ENCODE measurements at places on chromosomes 5 and 9.

DNA sequence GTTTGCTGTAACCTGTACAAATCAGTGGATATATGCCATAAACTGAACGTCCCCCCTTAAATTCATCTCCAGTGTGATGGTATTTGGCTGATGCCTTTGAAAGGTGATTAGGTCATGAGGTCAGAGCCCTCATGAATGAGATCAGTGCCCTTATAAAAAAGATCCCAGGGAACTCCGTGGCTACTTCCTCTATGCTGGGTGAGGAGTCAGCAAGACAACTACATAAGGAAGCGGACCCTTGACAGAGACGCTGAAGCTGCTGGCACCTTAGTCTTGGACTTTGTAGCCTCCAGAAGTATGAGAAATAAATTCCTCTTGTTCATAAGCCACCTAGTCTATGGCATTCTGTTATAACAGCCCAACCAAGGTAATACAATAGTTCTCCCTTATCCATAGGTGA, 215.1 kb upstream of the ZNF608 start:
- no peak for DNase-seq

DNA sequence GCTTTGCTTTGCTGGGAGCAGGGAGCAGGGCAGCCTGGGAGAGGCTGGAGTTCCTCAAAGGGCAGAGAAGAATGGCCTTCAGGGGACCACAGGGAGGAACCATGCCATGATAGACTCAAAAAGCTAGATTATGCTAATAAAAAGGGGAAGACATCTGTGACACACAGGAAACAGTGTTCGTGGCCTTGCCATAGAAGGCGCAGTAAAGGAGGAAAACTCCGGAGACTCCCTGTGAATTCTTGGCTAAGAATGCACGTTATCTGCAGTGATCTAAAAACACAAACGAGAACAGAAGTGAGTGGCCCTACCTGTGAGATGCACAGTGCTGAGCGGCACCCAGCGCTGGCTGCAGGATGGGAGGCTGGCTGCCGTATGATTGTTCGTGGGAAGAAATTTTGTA, 15.9 kb upstream of the LTC4S start:
- DNase-seq = no peak

DNA sequence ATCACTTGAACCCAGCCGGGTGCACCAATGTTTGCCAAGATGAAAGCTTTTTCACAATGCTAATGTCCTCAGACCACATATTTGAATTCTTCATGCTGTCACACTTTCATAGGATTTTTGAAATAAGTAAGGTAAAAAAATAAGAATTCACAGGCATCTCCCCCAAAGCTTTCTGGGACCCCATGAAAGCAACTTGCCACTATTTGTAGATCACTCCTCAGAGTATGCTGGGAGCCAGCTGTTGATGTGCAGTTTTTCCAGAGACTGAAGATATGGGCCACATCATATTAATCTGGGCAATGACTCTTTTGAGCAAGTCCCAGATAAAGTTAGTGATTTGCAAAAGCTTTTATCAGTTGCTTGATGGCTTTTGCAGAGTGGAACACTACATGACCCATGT, 507.9 kb downstream of the RASEF start:
- DNase-seq = no peak

GRCh38 chr5:181054871-181055459, 14.9 kb downstream of the BTNL9 start:
- no peak for DNase-seq

DNA sequence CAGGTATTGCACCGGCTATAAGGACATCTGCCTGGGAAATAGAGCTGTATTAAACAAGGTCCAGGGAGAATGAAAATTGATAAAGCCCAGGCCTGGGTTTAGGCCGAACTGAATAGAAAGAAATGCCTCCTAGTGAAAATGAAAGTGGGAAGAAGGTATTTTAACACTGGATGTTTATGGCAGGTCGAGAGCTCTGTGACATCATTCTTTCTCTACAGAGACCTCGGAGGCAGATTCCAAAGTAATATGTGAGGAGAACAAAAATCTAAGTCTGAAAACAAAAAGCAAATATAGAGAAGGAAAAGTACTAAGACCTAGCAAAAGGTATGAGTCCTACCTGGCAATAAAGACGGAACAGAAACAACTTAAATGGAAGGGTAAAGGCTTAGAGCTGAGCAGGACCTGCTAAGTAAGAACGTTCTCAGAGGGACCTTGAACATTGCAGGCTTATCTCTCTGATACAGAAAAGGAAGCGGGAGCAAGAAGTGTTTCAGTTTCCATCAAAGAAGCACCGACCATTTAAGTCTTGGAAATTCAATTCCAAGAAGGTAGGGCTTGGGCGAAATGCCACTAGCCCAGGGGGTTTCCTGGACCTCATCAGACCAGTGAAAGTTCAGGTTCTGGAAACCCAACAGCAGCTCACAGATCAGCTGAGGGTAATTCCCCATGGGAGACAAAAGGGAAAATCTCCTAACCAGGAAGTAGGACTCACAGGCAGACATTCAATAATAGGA, 80.0 kb downstream of the SUSD1 start:
- DNase-seq = no peak

DNA sequence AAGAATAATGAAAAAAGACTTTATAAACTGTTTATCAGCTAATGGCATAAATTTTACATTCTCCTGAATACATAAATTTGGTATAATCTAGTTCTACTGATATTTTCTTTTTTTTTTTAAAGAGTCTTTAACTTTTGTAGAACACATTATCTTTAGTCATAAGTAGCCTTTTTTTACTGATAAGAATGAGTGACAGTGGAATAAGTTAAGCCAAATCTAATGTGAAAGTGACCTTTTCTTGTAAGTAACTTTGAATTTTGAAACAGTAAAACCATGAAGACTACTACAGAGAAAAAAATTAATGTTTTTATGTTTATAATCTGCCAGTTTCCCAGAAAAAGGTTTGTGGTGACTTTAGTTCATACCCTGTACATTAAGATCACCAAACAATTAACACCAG, 13.7 kb downstream of the CEP78 start:
- no peak for DNase-seq

DNA sequence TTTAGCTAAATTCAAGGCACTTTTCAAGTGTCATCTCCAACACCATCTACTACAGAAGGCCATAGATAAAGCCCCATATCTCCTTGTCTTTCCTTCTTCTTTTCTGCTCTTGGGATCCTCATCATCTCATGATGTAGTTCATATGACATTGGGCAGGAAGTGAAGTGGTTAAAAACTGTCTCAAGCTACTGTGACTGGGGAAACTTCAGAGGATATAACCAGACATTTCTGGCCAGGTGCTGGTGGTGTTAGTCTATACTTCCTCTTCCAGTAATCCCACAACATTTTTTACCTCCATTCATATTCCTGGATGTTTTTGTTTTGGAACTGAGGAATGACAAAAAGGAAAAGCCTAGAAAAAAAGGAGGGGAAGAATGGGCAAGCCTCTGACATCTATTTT, 188.7 kb downstream of the LURAP1L start:
- DNase-seq = no peak

GRCh38 chr5:83006683-83007283, 70.4 kb downstream of the TMEM167A start:
- no peak for DNase-seq

DNA sequence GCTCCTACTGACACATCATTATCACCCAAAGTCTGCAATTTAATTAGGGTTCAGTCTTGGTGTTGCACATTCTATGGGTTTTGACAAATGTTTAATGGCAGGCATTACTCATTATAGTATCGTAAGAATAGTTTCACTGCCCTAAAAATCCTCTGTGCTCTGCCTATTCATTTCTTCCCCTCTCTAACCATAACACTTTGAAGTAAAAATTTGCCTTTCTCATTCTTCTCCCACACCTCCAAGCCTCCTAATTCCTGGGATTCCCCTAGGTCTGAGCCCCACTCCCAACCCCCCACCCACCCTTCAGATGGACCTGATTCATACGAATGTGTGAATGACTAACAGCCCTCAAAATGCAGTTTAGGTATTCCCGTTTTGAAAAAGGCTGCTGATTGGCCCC, 18.4 kb downstream of the ENC1 start:
- no peak for DNase-seq

DNA sequence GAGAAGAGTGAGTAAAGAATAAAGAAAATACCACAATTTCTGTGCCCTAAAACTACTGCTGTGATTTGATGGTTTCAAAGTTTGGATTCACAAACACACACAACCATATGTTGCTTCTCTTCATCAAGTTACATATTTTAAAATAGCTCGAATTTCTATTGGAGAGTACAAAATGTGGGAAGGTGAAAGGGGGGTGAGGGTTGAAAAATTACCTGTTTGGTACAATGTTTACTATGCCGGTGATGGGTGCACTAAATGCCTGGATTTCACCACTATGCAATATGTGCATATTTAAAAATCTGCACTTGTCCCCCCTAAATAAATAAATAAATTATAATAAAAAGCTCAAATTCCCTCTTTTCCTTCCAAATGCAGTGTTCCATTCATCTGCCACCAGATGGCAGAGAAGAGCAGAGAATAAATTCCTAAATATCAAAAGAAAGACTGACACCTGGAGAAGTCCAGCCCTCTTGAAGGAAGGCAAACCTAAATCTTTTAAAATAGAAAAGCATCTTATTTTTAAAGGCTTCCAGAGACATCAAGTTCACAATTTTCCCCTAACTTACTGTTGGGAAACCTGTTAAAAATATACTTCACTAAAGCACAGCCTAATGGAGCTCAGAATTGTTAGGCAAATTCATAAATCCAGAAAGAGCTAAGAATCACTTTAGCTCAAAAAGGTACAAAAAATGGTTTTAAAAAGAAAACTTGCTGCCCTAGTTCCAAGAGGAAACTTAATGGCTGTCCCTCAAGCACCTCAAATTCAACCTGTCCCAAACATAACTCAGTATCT, 24.8 kb upstream of the HNRNPA0 start:
- DNase-seq = no peak

- DNase-seq = no peak
These were observed 41.3 kb upstream of the LPCAT1 start for GRCh38 chr5:1564824-1565736.

- DNase-seq = no peak
These were observed 298.0 kb downstream of the DOCK8 start for GRCh38 chr9:512555-513272.

DNA sequence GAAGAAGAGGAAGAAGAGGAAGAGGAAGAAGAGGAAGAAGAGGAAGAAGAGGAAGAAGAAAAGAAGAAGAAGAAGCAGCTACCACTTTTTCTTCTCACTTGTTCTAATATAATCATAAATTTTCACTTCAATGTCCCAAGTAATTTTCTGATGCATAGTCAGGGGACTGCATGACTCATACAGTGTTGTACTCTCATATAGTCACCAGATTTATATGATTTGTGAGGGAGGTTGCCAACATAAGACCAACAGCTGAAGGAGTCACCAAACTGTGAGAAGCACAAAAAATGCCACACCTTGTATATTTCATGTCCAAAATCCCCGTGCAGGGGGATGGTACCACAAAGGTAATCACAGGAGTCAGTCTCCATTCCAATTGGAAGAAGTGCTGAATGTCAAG, 32.7 kb upstream of the DMRTA1 start:
- DNase-seq = no peak

DNA sequence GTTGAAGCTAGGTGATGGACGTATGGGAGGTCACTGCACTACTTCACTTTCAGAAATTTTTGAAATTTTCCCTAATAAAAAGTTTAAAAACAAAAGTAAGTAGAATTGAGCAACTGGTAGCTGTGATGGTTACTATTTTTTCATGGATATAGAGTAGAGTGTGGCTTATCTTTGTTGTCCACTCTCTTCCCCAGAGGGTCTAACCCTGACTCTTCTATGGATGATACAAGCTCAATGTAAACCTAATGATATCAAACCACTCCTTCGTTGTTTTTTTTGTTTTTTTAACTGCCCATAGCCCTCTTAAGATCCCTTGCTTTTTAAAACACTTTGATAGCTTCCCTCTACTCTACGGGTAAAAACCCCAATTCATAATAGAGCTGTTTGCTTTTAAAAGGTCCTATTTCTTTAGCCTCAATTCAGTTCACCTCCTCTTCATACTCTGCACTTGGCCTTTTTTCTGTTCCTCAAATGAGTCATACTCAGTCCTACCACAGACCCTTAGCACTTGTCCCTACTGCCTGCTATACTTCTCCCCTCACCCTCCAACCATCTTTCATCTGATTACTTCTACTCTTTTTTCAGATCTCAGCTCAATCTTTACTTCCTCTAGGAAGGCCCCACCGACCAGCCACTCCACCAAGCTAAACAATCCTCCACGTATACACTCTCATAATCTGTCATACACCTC, 2.6 kb downstream of the HDAC3 start:
- no peak for DNase-seq

DNA sequence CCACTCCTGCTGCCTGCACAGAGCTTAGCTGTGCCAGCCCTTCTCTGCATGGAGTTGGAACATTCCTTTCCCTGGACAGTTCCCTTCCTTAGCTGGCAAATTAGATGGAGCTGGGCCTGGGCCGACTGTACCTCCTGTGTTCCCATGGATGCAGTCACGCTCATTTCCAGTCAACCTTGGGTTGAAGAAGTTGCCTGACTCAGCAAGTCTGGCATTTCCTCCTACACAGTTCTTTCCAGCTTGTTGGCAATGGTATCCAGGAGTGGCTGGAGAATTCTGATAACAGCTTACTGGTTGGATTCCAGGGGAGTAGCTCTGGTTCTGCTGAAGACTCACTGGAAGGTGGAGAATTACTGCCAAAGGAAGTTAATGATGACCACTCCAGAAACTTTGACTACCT, 9.2 kb upstream of the TAF1L start:
- no peak for DNase-seq

DNA sequence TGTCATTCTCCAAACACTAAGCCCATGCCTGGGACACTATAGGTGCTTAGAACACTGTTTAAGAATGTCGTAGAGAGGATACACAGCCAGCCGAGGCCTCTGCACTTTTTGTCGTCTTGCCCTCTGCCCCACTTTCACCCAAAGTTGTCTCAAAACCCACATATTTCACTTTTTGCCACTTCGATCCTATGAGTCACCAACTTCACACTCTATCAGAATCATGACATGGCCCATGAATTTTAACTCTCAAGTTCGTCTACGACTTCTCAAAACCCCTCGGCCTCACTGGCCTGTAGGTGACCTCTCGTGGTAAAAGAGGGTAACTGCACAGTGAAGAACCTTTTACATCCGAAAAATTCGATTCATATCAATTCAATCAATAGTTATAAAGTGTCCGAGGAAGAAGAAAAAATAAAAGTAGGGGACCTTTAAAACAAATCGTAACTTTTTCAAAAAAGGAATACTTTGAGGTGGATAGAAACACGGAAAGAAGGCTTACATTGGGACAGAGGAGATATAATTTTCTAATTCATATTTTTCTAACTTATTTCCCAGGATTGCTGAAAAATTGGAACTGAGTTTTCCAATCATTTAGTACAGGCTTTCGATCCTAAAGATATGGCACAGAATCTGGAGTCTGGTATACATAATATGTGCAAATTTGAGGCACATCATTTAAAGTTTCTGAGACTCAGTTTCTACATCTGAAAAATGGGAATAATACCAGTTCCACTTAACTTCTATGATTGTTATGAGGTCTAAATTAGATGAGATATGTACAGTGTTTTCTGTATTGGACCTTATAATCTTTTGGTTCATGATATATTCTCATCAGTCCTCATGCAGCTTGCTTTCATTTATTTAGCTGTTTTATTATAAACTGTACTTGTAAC, 122.6 kb downstream of the APBA1 start:
- DNase-seq = no peak

Data from GOT3 (cell line).